T-helper 1 cell (primary cell): ENCODE measurements at places on chromosomes 7 and 10.

GRCh38 chr7:115113776-115114175 lies 191.9 kb downstream of the MDFIC start:
- DNase-seq = no peak

GRCh38 chr7:146728141-146728540 lies 611.5 kb downstream of the CNTNAP2 start:
- DNase-seq = no peak

DNA sequence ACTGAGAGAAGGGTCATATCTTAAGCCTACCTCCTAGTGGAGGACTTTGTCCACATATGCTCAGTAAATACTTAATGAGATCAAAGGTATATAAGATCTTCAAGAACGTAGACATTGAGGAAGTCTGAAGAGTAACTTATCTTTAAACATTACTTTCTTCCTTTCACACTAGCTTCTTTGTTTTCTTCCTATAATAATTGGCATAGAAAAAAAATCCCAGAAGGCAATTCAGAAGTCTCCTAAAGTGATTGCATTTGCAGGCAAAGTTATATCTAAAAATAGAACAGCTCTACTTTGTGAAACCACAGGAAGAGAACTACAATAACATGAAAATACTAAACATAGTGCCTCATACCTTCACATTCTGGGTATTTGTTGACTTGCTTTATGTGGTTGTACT lies 150.4 kb downstream of the PPP1R3A start:
- DNase-seq = no peak

DNA sequence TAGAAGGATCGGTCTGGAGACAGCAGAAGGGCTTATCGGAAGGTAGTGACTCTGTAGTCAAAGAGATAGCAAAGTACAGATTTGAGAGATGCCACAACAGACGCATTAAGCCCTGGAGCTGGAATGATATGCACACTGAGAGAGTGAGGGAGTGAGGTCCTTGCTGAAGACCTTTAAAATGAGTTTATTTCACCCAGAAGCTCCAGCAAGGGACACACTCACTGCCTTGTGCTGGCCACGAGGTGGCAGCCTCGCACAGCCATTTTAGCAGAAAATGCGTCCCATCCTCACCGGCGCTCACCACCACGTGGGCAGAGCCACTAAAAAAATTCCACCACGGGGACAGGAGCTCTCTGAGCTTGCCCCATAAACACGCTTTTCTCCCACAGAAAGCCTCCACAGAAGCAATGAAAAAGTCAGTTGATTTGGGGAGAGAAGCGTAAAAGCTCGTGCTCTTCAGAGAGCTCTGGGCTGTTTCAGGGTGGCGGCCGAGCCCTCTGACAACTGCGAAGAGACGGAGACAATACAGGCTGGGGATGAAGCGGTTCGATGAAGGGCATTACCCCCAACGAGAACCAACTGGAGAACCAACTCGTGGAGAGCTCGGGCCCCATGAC lies 163.0 kb upstream of the KLF14 start:
- DNase-seq = peak; percentile 65

DNA sequence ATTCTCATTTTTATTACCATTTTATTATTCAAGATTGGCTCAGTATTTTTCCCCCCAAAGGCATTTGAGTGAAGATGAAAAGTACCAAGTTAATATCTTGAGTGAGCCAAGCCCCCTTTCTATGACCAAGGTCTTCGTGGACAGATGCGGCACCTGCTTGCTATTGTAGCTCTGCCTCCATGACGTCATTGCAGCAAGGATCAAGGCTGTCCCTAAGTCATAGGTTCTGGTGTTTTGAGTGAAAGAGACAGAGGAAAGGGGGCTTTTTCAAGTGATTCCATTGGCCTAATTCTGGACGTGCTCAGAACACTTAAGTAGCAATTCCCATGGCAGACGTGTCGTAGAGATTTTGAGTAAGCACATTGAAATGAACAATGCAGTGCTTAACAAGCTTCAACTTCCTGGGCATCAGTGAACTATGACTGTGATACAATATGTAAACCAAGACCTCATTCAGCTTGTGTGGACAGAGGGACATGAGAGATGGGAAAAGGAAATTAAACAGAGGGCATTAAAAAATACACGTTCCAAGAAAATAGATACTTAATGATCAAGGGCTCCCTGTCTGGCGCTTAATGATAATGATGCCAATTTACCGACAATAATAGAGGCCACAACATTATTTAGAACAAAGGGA lies 248.7 kb upstream of the NPVF start:
- no peak for DNase-seq

DNA sequence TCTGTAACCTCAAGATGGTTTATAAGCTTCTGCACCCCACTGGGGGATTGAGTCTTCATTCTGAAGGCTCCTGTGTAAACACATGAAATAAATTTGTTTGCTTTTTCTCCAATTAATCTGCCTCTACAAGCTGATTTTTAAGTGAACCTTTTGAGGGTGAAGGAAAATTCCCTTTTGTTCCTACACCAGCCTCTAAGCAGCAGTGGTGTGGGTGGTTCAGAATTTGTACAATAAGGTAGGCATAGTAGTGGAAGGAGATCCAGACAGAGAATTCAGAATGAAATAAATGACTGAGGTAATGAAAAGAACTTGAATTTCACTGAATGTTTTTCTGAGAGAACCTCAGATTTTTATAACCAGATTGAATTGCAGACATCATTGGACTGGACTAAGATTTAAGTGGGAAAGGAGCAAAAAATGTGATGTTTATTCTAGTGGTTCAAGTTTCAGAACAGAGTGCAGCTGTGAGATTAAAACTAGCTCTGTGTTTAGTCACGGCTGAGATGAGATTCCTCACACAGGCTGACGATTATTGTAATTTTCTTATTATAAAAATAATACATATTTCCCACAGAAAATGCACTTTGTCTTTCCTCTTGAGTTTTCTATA lies 1162.2 kb downstream of the TYW1 start:
- DNase-seq = no peak

GRCh38 chr10:43304687-43305333 lies 37.9 kb upstream of the RASGEF1A start:
- peak; percentile 38 for DNase-seq

GRCh38 chr7:23357190-23358093 lies 58.3 kb downstream of the MALSU1 start:
- DNase-seq = no peak

DNA sequence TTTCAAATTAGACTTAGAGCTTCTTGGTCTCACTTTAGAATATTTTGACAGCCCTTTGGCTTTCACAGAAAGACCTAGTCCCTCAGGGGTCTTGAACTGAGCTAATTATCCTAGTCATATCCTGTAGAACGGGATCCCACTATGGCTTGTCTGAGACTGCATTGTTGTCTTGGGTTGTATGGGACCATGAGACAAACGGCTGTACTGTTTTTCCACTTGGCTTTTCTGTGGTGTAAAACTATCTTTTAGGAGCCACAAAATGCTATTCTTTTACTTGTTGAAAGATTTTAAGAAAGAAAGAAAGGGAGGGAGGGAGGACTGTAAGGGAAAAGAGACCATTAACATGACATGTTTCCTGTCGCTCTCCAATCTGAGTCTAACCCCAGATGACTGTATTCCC lies 432.5 kb downstream of the AUTS2 start:
- no peak for DNase-seq

DNA sequence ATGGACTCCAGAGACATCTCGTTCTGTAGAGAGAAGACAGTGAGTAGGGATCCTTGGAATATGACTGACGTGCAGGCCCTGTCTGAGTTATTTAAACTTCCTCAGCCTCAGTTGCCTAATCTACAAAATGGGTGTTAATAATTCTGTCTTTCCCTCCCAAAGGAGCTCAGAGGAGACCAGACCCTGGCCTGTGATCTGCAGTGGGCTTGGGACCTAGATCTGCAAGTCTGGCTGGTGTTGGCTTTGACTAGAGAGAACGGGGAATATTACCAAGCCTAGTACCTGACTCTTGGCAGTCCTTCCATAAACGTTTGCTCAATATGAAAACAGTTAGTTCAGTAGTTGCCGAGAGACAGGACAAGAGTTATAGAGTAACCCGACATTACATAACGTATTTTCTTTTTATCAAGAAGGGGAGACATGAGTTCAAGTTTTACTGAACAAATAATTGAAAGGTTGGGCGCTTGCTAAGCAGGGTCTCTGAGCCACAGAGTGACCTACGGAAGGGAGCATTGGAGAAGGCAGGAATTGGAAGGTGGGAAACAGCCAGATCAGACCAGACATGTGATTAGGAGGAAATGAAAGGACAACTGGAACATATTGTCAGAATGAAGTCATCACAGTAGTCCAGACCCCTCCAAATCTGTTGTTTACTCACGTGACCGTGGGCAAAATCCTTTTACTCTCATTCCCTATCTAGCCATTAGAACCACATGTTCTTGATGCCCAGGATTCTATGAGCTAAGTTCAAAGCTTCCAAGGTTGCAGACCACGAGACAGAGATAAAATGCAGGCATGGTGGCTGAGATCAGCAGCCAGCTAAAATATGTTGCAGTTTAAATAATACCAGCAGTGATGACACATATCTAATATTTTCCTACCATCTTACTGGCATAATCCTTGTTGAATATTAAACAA lies 10.9 kb upstream of the CYP3A4 start:
- DNase-seq = no peak

GRCh38 chr10:97752956-97753355 lies 16.0 kb downstream of the ZFYVE27 start:
- DNase-seq = no peak

DNA sequence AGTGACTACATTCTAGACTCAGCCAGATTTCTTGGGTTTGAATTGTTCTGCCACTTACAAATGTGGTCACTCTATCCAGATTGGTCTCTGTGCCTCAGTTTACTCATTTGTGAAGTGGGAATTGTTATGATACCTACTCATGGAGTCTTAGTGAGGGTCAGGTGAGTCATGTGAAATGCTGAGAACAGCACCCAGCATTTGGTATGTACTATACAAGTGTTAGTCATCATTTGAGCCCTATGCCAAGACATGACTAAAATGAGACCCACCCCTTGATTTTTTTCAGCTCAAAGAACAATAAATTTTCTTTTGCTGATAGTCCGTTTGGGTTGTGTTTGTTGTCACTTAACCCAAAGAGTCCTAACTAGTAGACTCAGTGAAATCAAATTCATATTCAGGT lies 92.8 kb downstream of the CHN2 start:
- no peak for DNase-seq

GRCh38 chr7:19709249-19709578 lies 377 bp upstream of the POLR1F start:
- DNase-seq = no peak

- no peak for DNase-seq
These were observed 84.2 kb upstream of the AGBL3 start for GRCh38 chr7:134902058-134902457.

DNA sequence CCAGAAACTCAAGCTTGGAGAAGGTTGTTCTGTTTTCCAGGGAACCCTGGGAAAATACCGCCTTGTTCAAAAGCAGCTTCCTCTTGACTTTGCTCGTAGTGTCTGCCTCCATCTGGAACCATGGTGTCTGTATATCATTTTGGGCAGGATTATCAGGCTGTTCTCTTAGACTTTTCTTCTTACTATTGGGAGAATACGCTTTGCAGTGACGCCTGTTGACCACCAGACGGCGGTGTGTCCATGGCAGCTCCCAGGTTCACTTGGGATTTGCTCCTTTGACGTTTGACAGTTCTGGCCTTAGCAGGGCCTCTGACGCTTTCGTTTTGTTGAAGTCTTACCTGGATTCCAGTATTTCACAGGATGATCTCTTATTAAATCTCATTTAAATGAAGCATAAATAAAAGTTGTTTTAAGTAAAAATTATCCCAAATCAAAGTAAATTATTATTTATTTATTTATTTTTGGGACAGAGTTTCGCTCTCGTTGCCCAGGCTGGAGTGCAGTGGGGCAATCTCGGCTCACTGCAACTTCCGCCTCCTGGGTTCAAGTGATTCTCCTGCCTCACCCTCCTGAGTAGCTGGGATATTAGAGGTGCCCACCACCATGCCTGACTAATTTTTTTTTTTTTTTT lies 41.8 kb upstream of the GJD4 start:
- DNase-seq = peak; percentile 51

DNA sequence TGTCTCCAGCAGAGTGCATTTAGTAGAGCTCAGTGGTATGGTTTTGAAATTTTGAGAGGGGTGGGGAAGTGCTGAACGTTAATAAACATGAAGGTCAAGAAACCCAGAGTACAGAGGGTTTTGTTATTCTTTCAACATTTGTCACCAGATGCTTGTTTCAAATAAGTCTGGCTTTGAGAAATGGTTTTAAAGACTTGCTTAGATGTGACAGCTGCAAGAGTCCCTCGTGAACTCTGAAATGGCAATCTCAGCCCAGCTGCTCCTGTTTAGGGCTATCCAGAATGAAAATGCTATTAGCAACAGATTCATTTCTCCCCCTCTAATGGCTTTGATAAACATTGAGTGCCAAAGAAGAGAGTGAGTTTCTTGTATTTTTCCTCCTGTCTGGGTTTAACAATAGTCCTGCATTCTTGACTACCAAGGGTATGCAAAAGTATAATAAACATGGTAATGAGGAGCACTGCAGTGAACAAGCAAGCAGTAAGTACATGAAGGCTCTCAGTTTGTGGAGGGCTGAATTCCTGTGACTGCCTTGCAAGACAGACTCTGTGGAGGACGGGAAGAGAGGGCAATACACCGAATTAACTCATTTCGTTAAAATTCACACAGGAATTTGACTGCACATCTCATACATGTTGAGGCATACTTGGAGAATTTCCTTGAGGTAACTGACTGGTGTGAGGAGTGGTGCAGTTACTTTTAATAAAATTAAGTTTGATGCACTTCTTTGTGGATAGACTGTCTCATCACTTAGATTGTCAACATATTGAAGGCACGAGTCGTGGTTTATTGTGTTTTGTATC lies 490.9 kb downstream of the REEP3 start:
- no peak for DNase-seq

DNA sequence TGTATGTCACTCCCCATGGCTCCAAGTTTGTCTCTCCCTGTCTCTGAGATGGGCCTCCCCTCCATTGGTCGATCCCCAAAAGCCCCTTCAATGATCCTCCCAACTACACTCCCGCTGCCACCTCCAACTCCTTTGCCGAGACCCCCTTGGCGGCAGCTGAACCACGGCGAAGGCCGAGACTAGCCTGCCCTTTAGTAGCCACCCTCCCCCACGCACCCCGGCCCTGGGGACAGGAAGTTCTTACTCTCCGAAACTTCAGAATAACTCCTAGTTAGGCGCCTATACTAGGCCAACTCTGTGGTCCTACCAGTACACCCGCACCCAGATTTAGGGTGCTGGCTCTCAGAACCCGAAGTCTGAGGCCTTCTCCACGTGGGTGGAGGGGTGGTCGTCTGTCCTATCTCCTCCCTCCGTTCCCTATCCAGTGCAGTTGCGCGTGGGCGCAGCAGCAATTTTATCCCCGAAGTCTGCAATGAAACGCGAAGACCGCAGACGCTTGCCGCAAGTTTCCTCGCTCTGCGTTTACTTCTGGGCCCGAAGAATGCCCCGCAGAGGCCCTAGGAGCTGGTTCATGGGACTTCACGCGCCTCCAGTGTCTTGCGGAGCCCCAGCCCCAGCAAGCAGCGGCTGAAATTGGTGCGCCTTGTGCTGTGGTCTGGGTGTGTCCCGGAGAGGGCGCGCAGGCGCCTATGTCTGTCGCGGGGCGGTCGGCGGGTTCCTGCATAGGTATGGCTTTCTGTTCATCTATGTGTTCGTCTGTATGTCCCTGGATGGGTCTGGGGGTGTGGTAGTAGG lies 82.6 kb upstream of the SLF2 start:
- no peak for DNase-seq
